ENCODE measurements at places on chromosomes 1 and 21.

GRCh38 chr21:46155514-46156377 lies at the start of gene FTCD:
Gene FTCD (minus strand): TSS chr21:46155579. CDS start chr21:46155523, 56 bp downstream.
- peak; percentile 59 for DNase-seq

- DNase-seq, result no peak
Observed at GRCh38 chr1:10504249-10504648, 29.5 kb downstream of the PEX14 start.

DNA sequence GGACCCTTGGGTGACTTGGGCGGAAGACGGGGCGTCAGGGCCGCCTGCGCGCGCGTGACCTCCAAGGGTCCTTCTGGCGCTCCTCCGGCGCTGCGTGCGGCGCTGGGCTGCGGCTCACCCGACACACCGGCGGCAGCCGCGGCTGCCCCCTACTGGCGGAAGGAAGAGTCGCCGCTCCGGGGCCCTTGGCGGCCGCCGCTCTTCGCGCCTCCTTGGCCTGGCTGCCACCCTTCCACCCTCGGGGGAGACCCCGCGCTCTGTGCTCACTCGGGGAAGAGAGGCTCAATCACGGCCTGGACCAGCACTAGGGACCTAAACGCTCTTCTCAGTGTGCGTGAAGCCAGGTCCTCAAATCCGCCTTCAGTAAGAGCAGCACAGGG lies 89.7 kb downstream of the DMRTA2 start:
- DNase-seq, result peak; percentile 52

- DNase-seq, result no peak
Observed at GRCh38 chr1:236535190-236535589, 11.4 kb downstream of the LGALS8 start.

GRCh38 chr1:207494171-207494570 lies 1.8 kb upstream of the CR1 start:
- DNase-seq, result no peak

DNA sequence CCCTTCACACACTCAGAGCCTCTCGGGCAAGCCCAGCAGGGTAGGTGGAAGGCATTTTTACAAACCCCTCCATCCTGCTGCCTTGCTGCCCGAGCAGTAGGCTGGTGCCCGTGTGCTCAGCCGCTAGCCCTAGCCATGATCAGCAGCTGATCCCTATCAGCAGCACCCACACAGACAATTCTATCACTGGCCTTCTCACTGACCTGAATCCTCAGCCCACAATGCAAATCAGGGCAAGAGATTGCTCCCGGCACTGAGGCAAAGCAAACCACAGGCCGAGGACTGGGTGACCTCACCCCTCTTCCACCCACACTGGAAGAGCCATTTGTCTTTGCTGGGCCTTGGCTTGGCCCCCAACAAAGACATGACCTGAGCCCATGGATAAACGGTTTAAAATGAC lies 895 bp upstream of the PDZK1 start:
- DNase-seq, result no peak

DNA sequence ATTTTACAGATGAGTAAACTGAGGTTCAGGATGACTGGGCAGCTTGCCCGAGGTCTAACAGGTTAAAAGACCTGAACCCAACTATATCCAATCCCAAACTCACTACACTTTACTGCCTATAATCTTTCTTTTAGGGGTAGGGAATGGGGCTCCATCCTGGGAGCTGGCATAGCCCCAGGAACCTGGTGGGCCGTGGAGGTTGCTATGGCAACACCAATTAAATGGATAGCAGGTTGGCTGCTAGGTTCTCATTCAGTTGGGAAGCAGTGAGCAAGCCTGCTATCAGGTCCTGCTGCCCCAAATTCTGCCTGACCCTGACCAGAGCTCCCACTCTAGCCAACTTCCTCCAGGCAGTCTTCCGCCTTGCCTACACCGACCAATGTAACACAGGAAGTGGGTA lies 40.9 kb downstream of the LRP8 start:
- DNase-seq, result no peak

- no peak for DNase-seq
Observed at GRCh38 chr1:5982868-5983267, 9.4 kb downstream of the NPHP4 start.

DNA sequence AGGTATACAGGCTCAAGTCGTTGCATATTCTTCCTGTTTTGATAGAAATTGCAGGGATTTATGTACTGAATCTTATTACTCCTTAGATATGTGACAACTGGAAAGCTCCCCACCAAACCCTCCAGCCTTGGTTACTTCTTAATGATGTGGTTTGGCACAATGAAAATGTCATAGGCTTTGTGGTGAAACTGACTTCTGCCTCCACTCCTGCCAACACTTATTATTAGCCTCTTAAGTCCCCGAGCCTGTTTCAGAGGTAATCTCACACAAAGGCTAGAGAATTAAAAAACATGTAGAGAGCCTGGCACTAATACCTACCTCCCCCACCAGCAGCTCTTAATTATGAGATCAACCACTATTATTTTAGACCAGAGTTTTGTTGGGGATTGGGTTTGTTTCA lies 4.2 kb downstream of the COX20 start:
- DNase-seq, result no peak

DNA sequence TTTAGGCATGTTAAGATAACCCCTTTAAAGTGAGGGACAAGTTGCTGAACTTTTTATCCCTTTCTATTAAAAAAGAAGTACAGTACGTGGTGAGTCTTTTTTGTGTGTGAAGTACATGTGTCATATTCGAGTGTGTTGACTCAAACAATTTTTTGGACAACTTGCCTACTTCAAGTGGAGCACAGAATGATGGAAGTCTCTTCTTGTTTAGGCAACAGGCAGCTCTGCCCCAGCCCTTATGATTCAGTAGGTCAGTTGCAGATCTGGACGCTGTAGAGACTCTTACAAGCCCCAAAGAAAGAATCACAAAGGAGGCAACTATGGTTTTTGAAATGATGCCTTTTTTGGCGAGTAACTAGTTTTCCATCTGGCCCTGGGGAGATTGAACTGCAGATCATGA lies 14.4 kb upstream of the ZFP69B start:
- no peak for DNase-seq

GRCh38 chr1:32939655-32940371 lies 24.8 kb downstream of the RNF19B start:
- no peak for DNase-seq

- no peak for DNase-seq
Observed at GRCh38 chr1:205983925-205984725, 19.1 kb downstream of the RAB7B start.

- no peak for DNase-seq
Observed at GRCh38 chr1:59976194-59977074, 49.9 kb upstream of the CYP2J2 start.

GRCh38 chr1:173996995-173997394 lies 25.2 kb downstream of the RC3H1 start:
- no peak for DNase-seq

DNA sequence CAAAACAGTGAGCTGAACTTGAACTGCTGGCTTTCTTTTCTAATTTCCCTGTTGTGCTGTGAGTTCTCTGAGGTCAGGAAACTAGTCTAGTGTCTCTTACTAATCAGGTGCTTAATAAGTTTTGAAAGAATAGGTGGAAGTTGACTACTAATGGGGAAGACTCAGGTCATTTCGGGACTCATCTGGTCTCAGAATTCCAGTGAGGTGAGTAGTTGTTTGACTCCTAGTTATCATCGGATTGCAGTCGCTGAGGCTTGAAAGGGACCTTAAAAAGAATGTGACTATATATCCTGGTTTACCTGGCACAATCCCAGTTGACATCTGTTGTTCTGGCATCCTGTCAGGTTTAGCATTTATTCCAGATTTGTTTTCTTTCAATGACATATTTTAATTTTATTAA lies 81.4 kb upstream of the SPAG17 start:
- DNase-seq, result no peak

GRCh38 chr1:183733715-183734114 lies 71.2 kb upstream of the RGL1 start:
- no peak for DNase-seq

- DNase-seq, result no peak
Observed at GRCh38 chr1:23448846-23449245, 24.3 kb upstream of the TCEA3 start.

GRCh38 chr1:37323486-37324377 lies 150.6 kb upstream of the ZC3H12A start:
- no peak for DNase-seq

Measured in coronary artery (tissue), 2 donors.